ENCODE measurements at places on chromosomes 5 and 9.

DNA sequence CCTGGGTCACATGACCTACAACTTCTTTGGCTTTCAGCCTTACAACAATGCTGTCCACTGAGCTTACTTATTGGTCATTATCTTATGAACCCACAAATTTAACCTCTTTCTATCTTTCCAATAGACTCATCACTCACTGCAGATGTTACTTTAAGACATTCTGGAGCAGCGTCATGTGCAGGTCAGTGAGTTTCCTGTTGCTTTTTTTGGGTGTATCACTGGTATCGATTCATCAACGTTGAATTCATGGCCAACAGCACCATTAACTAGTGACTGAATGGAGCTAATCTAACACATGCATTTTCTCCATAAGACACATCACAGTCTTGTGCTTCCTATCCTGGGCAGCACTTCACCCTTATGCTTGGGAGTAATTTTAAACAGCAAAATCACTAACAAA is 672.6 kb upstream of the CDH18 start:
- no peak for DNase-seq

DNA sequence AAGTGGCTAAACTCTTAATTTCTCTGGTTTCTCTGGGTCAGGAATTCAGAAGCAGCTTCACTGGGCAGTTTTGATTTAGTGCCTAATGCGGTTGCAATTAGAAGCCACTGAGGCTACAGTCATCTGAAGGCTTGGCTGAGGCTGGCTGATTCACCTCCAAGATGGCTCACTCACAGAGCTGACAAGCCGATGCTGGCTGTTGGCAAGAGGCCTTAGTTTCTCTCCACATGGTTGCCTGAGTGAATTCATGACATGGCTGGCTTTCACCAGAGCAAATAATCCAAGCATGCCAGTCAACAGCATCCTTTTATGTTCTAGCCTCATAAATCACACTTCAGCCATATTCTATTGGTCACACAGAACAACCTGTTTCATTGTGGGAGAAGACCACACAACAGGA is 2.8 kb upstream of the CDK7 start:
- no peak for DNase-seq

DNA sequence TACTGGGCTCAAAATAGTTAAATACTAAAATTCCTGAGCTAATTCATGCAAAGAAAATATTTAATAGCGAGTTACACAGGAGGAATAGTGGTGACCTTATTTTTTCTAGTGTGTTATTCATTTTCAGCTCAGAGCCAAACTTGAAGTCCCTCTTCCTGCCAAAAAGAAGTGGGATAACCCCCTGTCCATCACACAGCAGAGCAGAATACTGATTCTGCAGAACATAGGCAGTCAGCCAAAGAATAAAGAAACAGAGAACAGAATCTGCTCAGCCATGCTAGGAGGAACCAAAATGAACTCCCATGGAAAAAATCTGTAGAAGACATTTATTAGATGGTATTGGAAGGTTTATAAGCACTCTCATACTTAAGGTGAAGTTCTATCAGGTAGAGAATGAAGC is 49.4 kb upstream of the GRIN3A start:
- DNase-seq: no peak

- DNase-seq: no peak
These were observed 17.9 kb downstream of the HMMR start for GRCh38 chr5:163478126-163478981.

DNA sequence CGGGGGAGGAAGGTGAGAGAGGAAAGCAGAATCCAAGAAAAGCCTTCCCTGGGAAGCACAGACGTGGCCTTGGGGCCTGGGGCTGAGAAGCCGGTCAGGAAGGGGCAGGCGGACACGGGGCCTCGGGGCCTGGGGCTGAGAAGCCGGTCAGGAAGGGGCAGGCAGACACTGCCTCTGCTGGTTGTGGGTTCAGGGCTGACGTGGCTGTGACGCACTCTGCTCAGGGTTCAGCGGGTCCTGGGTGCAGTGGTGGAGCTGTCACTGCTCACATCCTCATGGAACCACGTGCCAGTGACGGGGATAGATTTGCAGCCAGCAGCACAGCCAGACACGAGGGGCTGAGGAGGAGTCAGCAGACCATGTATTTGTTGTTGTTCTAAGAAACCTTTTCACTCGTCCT is 12.8 kb downstream of the PAEP start:
- DNase-seq: no peak

- no peak for DNase-seq
These were observed 446.7 kb upstream of the ACTBL2 start for GRCh38 chr5:57929271-57929670.

GRCh38 chr5:122142480-122143164 is 13.3 kb downstream of the ZNF474 start:
- no peak for DNase-seq

GRCh38 chr9:14706530-14707140 is 13.4 kb upstream of the ZDHHC21 start:
- DNase-seq: no peak

DNA sequence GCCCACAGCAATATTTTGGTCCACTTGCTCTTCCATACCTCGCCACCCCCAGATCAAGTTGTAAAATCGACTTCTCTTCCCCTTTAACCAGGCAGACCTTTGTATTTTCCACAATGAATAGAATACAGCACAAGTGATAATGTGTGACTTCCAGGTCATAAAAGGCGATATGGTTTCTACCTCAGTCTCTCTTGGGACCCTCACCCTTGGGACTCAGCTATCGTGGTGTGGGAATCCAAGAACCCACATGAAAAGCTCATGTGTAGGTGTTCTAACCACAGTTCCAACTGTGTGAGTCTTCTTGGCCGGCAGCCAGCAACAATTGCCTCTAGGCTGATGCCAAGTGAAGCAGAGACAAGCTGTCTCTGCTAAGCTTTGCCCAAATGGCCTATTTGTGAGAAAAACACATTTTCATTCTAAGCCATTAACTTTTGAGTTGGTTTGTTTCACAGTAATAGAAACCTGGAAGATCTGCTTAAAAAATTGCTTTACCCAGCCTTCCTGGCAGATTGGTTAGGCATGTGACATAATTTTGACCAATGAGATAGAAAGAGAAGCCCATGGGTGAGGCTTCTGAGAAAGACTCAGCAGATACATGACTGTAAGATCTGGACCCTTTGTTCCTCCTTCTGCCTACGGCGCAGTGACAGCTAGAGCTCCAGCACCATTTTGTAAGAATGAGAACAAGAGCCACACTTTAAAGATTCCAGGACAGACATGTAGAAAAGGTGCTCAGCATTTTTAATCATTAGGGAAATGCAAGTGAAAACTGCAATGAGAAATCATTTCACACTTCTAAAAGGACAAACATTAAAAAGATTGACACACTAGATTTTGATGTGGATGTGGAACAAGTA is 18.3 kb upstream of the MLLT3 start:
- peak; percentile 34 for DNase-seq

- no peak for DNase-seq
These were observed 14.3 kb upstream of the OLFM1 start for GRCh38 chr9:135073081-135073740.

- DNase-seq: no peak
These were observed 122.7 kb downstream of the GCNT1 start for GRCh38 chr9:76581731-76582130.

- no peak for DNase-seq
These were observed 99.3 kb upstream of the LHFPL2 start for GRCh38 chr5:78747705-78748359.

DNA sequence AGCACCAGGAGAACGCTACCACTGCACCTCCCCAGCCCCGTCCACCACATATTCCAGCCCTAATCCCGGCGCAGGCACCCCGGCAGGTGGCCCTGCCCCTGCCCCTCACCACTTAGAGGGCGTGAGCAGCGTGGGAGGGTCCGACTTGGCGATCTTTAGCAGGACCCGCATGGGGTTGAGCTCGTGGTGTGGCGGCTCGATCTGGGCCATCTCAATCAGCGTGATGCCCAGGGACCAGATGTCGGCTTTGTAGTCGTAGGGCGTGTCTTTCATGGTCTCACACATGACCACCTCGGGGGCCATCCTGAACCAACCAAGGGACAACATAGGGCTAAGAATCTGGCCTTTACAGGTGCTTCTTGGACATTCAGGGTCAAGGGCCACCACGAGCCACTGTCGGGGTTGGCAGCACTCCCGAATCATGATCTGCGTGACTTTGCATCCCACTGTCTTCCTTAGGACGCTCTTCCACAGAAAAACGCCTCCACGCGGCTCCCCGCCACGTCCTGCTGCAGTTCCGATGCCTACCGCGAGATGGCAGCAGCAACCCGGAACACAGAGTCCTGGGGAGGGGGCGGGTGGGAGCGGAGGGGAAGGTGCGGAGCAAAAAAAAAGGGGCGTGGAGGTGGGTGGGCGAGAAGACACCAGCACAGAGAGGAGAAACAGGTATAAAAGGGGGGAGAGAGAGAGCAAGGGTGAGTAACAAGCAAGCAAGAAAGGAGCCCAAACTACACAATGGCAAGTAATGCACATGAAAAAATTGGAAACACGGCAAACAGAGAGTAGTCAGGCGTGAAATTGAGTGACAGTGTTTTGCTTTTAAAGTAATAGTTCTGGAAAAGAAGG is 81.3 kb downstream of the STK10 start:
- peak; percentile 44 for DNase-seq

- DNase-seq: no peak
These were observed 197.0 kb upstream of the VLDLR start for GRCh38 chr9:2424619-2425033.

DNA sequence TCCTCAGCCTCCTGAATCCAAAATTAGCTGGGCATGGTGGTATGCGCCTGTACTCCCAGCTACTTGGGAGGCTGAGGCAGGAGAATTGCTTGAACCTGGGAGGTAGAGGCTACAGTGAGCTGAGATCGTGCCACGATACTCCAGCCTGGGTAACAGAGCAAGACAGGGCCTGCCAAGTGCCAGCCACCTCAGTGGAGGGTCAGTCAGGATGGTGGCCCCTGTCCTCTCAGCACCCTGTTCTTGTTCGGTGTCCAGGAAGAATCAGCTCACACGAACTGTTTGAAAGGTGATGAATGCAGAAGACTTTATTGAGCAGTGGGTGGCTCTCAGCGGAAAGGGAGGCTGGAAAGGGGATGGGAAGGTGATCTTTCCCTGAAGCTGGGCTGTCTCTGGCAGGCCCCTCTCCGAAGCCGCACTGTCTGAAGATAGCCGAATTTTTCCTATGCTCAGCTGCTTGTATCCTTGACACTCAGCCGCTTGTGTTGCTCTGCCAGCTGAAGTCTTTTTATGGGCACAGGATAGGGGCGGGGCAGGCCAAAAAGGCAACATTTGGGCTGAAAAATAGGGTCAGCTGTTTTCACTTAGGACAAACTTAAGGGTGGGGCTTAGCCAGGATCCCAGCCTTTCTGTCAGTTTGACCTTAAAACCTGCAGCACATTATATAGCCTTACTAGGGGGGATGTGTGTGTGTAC is 50.9 kb downstream of the UBE2R2 start:
- no peak for DNase-seq

GRCh38 chr5:115179394-115180164 is 9.9 kb upstream of the TRIM36 start:
- DNase-seq: no peak

DNA sequence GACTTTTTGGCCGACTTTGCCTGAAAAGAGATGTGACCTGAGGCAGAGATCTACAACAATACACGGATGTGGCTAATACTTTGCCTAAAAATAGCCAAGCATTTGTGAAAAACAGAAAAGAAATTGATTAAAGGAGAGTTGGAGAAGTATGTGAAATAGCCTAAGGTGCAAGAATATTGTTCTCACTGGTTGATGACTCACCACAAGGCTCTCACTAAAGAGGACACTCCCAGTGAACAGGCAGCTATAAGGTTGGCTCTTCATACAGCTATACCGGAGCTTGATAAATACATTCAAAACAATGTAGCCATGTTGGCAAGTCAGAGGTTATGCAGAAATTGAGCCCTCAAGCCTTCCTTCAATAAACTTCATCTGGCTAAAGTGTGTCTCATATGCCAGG is 317.2 kb upstream of the GRAMD2B start:
- DNase-seq: no peak

DNA sequence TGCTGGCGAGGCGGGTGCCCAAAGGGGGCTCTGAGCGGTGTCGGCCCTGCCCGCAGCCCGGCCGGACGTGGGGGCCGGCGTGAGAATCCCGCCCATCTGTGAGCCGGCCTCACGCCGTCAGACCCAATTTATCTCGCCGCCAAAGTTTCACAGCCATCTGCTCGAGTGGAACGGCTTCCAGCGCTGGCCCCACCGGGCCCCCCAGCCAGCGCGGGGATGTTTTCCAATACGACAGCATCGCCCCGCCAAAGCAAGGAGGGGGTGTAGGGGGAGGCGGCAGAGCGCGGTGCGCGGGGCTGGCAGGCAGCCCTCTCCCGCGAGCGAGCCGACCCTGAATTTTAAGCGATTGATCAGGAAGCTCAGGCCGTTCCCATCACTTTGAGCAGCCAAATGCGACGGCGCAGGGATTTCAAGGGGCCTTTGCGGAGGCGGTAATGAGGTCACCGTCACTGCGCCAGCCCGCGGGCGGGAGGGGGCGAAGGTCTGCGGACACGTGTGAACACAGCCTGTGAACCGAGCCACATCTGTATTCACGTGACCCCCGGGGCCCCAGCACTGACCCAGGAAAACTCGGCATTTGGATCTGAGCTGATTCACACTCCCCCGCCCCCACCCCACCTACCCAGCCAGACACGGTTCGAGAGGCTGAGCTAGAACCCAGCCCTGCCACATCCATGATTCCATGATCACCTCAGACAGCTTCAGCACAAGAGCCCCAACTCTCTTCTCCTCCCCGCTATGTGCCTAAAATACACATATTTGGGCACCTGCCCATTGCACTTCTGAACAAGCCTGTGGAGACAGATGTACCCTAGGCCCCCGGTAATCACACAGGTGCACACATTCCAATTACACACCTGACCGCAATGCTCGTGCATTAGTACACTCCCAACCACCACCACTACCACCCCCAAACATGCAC is 47.8 kb upstream of the PSD2 start:
- no peak for DNase-seq

GRCh38 chr5:148730270-148730669 is 75.9 kb upstream of the HTR4 start:
- no peak for DNase-seq

GRCh38 chr9:34650816-34651215 is 1.2 kb upstream of the IL11RA start:
- DNase-seq: no peak

DNA sequence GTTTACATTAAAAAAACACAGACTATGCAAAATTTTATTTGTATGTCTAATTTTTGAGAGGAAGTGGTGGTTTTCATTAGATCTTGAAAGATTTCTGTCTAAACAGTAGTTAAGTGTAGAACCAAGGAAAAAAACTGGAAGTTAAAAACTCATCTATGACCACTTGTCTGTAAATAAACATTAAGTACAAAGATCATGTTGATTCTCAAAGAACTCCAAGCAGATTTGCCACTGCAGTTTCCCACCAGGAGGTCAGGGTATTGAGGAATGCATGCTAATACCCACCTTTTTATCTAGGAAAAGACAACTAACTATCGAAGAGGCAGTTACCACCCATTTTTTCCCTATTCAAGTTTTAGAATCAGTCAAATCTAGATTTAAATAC is 1.9 kb downstream of the STOM start:
- no peak for DNase-seq

DNA sequence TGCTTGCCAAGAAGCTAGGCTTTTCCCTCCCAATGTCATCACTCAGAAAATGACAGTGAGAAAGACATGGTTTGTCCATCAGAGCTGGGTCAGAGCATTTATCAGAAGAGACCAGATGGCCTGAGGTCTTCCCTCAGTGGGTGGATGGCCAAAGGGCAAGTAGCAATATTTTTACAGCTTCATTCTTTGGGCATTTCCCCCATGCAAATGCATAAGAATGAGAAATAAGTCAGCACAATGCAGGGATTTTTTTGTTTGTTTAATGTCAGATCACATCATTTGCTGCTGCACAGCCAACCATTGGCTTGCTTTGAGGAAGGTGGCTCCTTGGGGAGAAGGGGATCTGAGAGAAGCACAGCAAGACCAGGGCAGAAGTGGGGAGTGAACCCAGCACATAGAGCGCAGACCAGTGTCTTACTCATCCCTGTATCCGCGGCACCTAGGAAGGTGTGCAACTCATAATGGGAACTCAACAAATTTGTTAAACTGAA is 209.6 kb downstream of the SEMA6A start:
- DNase-seq: no peak

All from activated CD4-positive, alpha-beta T cell treated with anti-CD3 and anti-CD28 coated beads, Interleukin-2, amount 50 U/mL, for 24 hours (primary cell).